ENCODE measurements at places on chromosomes 1 and 21.

- DNase-seq = no peak
Measured at GRCh38 chr1:224393294-224393693, 36.6 kb downstream of the CNIH4 start.

DNA sequence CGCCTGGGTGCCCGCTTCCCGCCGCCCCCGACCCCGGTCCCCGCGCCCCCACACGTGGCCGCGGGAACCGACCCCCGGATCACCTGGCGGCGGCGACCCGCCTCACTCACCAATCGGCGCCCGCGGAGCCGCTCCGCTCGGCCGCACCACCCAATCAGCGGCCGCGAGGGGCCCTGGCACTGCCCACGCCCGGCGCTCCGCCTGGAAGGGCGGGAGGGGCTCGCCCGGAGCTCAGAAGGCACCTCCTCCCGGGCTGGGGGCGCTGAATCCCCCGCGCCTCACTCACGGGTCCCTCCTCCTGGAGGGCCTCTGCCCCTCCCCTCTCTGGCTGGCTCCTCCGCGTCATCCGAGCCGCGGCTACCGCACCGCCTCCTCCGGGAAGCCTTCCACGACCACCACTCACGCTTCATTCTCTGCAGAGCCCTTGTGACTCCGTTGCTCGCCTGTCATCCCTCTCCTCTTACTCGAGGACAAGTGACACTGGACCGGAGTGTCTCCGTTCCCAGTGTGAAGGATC, 374 bp downstream of the SH2D5 start:
- peak; percentile 47 for DNase-seq

- no peak for DNase-seq
Measured at GRCh38 chr1:27113861-27114260, 41.1 kb downstream of the SLC9A1 start.

GRCh38 chr1:156677616-156678596, 699 bp upstream of the NES start:
- DNase-seq = no peak

- no peak for DNase-seq
Measured at GRCh38 chr1:2187619-2188018, 7.0 kb downstream of the FAAP20 start.

DNA sequence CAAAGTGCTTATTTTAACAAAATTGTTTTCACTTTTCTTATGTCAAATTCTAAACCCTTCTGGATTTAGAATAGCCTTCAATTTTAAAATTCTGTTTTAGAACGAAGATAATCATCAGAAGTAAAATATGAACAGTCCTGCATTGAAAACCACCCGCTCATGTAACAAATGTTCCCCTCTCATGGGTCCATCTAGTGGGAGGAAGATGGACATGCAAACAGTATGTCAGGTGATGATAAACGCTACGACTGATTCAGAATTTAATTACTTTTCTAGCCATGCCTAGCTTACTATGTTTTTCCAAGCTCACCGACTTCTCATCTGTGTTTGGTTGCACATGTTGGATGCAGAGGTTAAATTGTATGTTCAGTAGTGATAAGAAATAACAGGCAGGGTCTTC, 23.5 kb downstream of the SOD1 start:
- DNase-seq = no peak

- DNase-seq = no peak
Measured at GRCh38 chr1:95752515-95753381, 518.7 kb downstream of the RWDD3 start.
